ENCODE measurements at places on chromosomes 6 and 20.

GRCh38 chr6:70669133-70669532 is 1.4 kb downstream of the SMAP1 start:
- DNase-seq, result peak; percentile 33

GRCh38 chr20:16785226-16785625 is 37.1 kb downstream of the OTOR start:
- DNase-seq, result peak; percentile 40

- DNase-seq, result peak; percentile 88
Measured at GRCh38 chr6:42294759-42295158, 77.1 kb upstream of the MRPS10 start.

DNA sequence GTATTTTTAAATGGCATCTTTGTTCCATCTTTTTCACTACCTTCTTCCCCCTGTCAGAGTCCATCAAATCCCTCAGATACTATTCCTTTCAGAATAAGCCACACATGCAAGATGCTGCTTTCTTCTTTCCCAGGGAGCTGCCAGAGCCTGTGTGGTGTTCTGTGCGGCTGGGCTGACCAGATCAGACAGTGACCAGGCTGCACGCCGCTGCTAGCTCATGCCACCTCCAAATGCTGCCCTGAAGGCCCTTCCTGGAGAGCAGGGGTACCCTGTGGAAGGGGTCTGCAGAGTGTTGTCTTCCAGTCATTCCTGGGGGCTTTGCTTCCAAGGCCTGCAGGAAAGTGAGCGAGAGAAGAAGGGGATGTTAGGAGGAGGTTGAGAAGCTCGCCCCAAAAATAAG is 179.1 kb upstream of the SUPT3H start:
- no peak for DNase-seq

- DNase-seq, result no peak
Measured at GRCh38 chr6:143555582-143555981, 44.1 kb upstream of the FUCA2 start.

- no peak for DNase-seq
Measured at GRCh38 chr6:166838987-166839386, 117.4 kb downstream of the RNASET2 start.

DNA sequence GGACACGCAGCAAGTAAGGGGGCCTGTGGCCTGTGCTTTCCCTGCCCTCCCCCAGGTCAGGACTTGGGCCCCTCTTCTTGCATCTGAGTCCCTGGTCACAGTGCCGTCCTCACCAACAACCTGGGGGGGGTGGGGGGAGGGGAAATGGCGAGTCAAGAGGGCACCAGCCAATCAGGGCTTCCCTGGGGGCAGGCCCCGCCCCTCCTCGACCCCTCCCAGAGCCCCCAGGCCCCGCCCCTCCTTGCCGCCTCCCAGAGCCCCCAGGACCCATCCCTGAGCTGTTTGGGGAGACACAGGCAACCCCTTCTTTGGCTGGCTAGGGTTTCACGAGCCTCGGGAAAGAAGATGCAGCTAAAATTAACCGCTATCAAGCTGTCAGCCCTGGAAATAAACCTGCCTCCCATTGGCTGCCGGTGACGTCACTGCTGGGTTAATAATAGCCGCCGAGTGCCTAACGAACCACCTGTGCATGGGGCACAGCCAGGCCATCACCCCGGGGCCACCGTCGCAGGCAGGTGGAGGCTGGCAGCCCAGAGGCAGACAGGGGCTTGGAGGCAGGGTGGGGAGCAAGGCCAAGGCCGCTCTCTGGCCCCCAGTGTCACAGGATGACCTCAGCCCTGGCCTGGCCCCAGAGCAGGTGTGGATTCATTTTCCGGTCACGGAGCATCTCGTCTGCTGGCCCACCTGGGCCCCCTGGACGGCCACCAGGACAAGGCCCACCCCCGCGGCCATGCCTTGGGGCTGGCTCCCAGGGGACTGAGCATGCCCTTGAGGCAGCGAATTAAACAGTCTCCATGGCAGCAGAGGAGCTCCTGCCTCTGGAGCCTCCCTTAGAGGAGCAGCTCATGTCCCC is 3.2 kb upstream of the EEF1A2 start:
- no peak for DNase-seq

GRCh38 chr6:106446287-106446885 is 85.9 kb downstream of the CRYBG1 start:
- DNase-seq, result peak; percentile 41

- DNase-seq, result no peak
Measured at GRCh38 chr20:48601798-48602197, 226.0 kb downstream of the PREX1 start.

DNA sequence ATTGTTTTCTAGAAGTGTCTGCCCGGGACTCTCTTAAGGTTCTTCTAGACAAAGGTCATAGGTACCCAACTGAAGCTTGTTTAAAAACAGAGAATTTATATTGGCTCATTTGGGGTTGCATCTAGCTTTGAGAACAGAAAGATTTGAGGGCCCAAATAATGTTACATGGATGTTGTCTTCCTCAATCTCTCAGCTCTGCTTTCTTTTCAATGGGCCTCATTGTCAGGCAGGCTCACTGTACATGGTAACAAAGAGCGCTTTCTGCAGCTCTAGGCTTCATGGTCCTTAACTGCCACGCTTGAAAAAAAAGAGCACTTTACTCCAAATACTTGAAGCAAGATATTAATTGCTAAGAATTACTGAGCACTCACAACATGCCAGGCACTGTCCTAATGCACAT is 22.2 kb downstream of the NHLRC1 start:
- no peak for DNase-seq

- DNase-seq, result no peak
Measured at GRCh38 chr6:5204376-5204775, 56.4 kb downstream of the LYRM4 start.

- no peak for DNase-seq
Measured at GRCh38 chr6:41325446-41326066, 9.9 kb upstream of the NCR2 start.

GRCh38 chr6:12051861-12052368 is 39.8 kb downstream of the HIVEP1 start:
- DNase-seq, result peak; percentile 13

DNA sequence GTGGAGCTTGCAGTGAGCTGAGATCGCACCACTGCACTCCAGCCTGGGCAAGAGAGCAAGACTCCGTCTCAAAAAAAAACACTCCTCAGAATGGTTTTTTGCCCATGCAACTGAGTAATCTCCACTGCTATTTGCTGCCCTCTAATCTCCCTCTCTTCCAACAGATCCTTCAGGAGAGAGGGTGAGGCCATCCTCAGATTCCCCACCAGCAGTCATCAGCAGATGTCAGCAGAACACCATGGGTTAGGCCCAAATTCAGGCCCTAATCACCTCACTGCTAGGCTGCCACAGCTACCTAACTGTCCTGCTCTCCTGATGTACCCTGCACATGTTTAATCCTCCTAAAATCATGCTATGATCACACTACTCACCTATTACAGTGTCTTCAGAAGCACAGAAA is 63.2 kb upstream of the BEND6 start:
- DNase-seq, result peak; percentile 54

DNA sequence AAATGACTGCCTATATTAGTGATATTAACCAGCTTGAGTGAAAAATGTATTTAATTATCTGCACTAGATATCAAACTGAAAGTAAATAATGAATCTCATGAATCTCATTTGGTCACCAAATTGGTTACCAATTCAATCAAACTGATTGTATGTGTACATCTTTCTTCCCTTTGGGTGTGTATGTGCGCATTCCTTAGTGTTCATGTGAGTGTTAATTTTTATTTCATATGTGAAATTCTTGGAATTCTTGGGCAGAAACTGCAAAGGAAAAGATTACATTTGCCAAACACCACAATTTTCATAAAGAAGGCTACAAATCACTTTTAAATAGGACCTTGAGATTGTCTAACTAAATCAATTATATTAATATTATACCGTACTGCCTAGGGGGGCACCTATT is 648.4 kb upstream of the MARCKS start:
- DNase-seq, result no peak

GRCh38 chr20:62367136-62367632 is at the start of gene LAMA5:
LAMA5 (minus strand) TSS chr20:62367312; CDS start chr20:62367245, 67 bp downstream.
- peak; percentile 70 for DNase-seq

DNA sequence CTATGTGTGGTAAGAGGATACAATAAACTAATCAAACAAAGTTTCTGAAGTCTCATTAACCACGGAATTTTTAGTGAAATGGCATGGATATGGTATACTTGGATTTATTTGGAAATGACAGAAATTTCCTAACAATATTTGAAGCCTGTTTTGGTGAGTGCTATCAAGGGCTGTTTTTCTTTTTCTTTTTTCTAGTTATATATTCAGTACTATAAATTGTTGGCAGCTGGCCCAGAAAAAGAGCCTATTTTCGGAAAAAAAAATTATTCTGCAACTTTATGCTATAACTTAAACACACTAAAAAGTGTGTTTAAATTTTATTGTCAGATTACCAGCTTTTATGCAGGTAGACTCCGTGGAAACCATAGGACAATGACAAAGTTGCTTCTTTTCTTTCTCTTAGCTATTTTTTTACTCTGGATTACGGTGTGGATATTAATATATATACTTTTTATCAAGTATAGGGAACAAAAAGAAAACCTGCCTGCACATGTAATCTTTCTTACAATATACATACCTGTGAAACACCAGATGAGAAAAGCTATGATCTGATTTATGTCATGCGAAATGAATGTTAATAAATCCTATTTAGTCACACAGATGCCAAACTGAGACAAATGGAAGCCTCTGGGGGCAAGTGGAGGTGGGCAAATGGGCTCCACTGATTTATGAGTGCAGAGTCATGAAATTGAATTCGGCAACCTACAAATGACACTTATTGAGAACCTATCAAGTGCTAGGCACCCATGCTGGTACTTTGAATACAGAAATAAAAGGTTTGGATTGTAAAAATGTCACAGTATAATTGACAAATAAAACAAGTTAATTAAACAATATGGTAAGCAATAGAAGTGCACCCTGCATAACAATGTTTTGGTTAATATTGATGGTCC is 919.5 kb upstream of the FLRT3 start:
- DNase-seq, result no peak
